GM10248 (cell line): ENCODE measurements at places on chromosomes 1 and 21.

GRCh38 chr1:1178794-1179331 is 5.2 kb downstream of the TTLL10 start:
- no peak for DNase-seq

DNA sequence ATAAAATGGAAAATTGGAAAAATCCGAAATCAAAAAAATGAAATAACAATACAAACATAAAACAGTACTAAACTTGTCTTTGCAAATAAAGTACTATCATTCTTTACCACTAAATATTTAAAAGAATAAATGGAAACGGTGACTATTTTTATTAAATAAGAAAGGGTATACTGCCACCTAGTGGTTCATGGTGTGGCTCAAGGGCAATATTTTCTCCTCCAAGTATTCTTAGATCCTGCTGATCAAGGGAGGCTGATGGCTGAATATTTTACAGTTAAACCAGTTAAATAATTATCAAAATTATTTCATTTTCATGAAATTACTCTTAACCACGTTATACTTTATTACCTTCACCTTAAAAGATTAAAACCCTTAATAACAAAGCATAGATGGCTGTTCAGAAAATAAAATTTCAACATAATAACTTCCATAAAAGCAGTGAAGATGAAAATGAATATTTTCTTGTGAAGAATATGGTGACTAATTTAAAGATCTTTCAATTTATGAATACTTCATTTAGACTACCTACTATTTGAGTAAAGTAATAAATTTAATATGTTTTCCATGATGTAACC is 1793.9 kb downstream of the NCAM2 start:
- DNase-seq, result peak; percentile 31

- DNase-seq, result no peak
These were observed 7.7 kb downstream of the GAS5 start for GRCh38 chr1:173860065-173860464.

DNA sequence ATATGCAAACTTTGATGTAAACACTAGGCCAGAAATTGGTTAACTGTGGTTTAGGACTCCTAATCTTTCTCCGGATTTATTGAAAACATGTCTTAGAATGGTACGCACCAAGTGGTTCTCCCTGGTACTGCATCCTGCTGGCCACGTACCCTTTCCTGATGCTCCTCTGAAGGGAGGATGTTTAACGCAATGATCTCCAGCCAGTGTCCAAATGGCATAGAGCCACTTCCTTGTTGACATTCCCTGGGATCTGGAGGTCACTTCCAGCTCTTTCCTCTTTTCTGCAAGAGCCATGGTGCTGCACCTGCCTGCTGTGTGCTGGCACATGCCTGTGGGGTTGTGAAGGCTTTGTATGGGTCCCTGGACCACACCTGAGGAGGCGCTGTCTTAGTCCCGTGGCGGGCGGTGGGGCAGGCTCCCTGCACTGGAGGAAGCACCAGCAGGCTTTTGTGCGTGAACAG is 53.9 kb downstream of the GALNT2 start:
- DNase-seq, result no peak

DNA sequence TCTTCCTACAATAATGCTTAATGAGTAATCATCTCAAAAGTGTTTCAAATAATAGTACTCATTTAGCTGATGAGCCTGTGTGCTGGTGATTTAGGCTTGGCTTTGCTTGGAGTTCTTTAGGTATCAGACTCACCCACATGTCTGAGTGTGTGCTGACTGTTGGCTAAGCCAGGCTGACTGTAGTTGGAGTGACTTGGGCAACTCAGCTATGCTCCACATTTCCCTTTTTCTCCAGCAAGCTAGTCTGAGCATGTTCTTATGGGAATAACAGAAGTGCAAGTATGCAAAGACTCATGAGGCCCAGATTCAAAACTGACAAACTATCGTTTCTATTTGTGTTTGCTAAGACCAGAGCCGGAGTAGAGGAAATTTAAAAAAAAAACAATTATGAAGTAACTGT is 99.0 kb upstream of the ADGRL4 start:
- no peak for DNase-seq

GRCh38 chr1:68725001-68725752 is 228.3 kb upstream of the DEPDC1 start:
- DNase-seq, result no peak

- no peak for DNase-seq
These were observed 147.7 kb downstream of the HUNK start for GRCh38 chr21:32020564-32020963.

GRCh38 chr21:40635391-40635790 is 211.6 kb downstream of the DSCAM start:
- no peak for DNase-seq

DNA sequence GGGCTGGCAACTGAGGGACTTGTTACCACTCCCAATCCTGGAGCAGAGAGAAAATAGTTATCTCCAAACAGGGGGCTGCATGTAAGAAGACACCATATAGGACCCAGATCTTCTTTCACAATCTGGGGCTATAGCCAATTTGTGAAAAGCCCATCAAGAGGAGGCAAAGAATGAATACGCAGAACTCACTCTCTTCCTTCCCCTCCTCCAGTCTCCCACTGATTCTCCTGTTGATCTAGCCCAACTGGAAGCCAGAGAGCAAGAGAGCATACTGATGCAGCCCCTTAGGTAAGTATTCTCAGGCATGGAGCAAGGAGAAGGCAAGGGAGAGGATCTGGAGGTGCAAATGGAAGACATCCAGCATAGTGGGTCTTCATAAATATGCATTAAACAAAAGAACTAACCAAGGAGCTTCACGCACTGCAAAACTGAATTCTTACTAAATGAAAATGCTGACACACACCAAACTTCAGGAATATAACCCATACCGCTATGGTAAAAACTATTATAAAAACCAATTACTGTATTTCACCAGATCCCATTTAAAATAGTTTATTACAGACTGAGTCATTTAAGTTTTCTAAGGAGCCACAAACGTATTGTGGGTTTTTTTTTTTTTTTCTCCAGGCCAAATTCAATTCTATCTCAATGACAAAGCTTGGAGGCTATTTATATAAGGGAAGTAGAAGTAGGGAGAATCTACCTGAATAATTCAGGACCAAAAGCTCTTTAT is 15.5 kb upstream of the HMGB4 start:
- DNase-seq, result no peak

GRCh38 chr1:240234485-240235210 is 143.0 kb downstream of the FMN2 start:
- DNase-seq, result no peak

DNA sequence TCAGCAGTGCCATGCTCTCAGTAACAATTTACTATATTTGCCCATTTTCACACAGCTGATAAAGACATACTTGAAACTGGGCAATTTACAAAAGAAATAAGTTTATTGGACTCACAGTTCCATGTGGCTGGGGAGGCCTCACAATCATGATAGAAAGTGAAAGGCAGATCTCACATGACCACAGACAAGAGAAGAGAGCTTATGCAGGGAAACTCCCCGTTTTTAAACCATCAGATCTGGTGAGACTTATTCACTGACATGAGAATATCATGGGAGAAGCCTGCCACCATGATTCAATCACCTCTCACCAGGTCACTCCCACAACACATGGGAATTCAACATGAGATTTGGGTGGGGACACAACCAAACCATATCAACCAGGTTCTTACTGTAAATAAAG is 112.1 kb upstream of the C1orf87 start:
- DNase-seq, result no peak

DNA sequence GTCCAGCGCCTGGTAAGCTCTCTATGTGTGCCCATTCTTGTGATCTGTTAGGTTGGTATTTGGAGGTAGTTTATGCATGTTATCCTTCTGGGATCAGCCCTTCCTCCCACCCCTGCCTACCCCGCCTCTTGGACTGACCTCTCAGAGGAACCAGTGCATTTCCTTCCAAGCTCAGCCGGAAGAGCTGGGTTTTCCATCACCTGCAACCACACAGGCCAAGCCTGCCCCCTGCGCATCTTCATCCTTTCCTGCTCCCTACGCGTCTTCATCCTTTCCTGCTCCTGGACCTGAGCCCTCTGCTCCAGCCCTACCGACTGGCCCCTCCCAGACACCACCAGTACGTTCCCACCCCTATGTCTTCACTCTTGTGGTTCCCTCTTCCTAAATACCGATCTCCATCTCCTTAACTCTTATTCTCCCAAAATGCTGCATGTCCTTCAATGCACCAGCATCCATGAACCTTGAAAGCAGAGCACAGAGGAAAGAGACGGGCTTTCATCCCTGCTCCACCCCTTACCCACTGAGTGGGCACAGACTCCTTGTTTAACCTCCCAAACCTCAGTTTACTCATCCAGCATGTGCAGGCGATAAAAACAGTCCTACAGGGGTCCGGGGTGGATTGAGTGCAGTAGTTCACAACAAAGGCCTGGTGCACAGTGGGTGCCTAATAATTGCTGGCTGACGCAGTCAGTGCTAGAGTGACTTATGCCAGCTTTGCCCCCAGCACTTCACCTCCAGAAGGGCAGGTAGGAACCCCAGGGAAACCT is 526.3 kb downstream of the MATN1 start:
- DNase-seq, result no peak

DNA sequence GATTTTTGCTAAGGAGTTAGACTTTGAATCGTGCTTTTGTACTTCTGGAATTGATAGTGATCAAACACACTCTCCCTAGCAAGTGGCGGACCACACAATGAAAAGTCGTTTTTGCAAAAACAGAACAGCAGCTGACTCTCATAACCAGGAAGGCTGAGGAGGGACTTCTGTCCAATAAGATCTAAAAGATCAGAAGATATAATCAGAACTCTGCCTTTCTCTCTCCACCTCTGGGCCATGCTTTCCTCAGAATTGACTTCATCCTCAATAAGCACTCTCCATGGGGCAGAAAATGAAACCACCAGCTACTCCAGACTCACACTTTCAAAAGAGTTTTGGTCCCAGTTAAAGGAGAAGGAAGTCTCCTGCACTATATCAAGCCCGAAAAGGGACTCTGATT is 55.3 kb upstream of the SAMD13 start:
- DNase-seq, result no peak

GRCh38 chr1:162847839-162848453 is 13.0 kb downstream of the CCDC190 start:
- DNase-seq, result peak; percentile 67

DNA sequence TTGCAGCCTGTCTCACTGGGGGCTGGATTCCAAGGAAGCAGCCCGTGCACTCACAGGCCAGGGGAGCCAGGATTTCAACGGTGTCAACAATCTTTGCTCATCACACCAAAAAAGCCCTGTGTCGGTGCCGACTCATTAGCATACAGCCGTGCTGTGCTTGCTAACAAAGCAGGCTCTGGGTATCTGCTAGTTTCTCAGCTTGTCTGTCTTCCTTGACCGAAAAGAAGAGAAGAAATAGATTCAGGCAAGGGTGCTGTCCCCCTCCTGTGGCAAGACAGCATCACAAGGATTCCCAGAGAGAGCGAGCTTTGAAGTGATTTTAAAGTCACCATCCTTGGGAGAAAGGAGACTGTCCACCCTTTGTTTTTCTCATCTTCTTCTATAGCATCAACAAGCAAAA is 214.7 kb downstream of the SDCCAG8 start:
- DNase-seq, result no peak

- no peak for DNase-seq
These were observed 77.0 kb downstream of the MARK1 start for GRCh38 chr1:220604926-220605325.

DNA sequence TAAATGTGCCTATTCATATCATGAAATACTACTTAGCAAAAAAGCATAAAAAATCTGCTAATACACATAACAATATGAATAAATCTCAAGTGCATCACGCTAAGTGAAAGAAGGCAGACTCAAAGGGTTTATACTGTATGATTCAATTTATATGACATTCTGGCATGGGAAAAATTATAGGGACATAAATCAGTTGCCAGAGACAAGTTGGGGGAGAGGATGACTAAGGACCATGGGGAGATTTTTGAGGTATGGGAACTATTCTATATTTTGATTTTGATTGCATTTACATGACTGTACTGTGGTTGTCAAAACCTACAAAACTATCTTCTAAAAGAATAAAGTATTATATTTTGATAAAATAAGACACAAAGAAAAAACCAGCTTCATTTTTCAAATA is 650.3 kb upstream of the NR5A2 start:
- DNase-seq, result no peak

DNA sequence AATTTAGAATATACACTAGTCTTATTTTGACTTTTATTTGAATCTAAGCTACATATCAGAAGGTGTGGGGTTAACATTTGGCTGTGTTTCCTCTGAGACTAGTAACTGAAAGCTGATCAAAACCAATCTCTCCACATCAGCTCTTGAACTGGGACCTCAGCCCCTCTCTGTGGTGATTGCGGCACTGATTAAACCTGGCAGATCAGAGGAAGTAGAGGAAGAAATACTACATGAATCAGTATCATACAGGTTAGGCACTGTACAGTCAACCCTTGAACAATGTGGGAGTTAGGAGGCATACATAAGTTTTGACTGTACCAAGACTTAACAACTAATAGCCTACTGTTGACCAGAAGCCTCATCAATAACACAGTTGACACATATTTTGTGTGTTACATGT is 122.5 kb upstream of the C1orf87 start:
- no peak for DNase-seq
